Astrocyte of the spinal cord (primary cell): ENCODE measurements at places on chromosomes 1 and 21.

DNA sequence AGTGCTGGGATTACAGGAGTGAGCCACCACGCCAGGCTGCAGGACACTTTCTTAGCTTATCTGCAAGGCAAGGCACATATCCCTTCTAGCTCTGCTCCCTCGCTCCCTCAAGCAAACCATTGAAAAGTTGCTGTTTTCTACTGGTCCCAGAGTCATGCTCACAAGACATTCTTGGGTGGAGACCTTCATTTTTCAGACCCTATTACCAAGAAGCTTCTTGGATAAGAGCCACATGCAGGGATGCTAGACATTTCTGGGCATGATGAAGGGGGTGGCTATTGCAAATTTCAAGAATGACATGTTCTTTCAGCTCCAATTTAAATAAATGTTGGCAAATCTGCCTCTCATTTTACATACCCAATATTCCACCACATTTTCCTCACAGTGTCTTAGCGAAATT lies 33.9 kb downstream of the CAPN9 start:
- no peak for DNase-seq

GRCh38 chr1:78088015-78088414 lies 42.2 kb downstream of the GIPC2 start:
- no peak for DNase-seq

GRCh38 chr1:9324246-9325096 lies 31.8 kb downstream of the SPSB1 start:
- DNase-seq = no peak

GRCh38 chr1:235327559-235328270 lies at the start of gene ARID4B:
TSS of gene ARID4B (minus strand) at chr1:235328179. CDS start at chr1:235326919, 1,260 bp downstream.
- no peak for DNase-seq

- DNase-seq = no peak
These were observed 14.6 kb upstream of the PAPPA2 start for GRCh38 chr1:176448340-176448739.

- DNase-seq = no peak
These were observed 28.2 kb upstream of the TEKT2 start for GRCh38 chr1:36055706-36056105.

GRCh38 chr1:16241221-16241708 lies 4.3 kb upstream of the CPLANE2 start:
- DNase-seq = no peak

- no peak for DNase-seq
These were observed 174.3 kb upstream of the LMO4 start for GRCh38 chr1:87154384-87154783.

- DNase-seq = no peak
These were observed 56.1 kb downstream of the SCCPDH start for GRCh38 chr1:246780264-246780663.

DNA sequence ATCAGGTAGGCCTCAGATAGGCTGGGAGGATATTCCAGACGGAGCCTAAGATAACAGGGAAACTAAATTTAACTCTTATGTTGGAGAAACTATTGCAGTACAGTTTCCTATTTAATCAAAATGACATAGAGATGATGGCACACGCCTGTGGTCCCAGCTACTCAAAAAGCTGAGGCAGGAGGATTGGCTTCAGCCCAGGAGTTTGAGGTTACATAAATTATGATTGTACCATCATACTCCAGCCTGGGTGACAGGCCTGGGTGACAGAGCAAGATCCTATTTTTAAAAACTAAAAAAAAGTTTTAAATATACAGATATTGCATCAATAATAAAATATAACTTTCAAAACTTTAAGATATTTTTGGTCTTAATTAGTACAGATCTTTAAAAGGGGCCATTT lies 25.2 kb upstream of the TAL1 start:
- no peak for DNase-seq

GRCh38 chr1:29235955-29236711 lies at the start of gene PTPRU:
TSS of gene PTPRU (plus strand) at chr1:29236522. CDS start at chr1:29236645, 123 bp downstream.
- peak; percentile 42 for DNase-seq

GRCh38 chr1:9728451-9729295 lies 77.1 kb downstream of the PIK3CD start:
- DNase-seq = no peak

DNA sequence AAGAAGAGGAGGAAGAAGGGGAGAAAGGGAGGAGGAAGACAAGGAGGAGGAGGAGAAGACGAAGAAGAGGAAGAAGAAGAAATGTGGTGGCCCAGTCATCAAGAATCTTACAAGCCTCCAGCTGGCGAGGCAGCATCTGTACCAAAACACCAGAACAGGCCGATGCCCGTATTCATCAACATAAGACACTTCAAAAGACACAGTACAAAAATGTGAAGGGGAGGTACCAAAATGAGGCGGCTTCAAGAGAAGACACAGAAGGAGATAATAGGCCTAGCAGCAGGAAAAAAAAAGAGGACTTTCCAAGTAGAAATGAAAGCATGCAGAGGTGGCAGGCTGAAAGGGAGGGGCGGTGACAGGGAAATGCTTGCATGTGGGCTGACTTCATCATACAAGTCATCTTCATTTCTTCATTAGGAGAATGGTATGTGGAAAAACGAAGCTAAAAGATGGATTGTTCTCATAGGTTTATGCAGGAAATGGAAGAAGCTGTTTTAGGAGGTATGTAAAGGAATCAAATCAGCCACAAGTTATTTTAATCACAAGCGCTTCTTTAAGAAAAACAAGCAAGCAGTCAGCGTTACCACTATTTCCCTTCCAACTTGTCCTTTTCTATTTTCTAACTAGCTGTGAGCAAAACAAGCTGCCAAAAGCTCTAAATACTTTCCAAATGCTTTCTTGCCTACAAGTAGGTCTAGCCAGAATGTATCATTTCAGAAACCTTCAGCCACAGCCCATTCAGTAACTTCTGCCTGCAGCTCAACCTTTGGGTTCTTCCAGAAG lies 192.3 kb downstream of the SLC45A1 start:
- DNase-seq = peak; percentile 86

DNA sequence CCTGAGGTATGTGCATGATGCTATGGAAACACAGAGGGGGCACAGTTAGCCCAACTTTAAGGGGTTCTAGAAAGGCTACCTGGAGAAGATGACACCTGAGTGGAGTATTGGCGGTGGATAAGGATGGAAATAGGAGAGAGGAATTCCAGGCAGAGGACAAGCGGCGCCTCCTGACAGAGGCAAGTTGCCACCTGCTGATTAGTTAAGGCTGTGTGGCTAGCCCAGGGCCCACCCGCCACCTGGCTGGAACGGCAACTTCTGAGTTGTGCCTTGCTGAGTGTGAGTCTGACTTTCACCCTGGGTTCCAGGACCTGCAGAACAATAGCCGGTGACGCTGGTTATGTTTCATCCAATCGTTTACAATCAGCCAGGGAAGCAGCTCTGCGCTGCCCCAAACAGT lies 126.9 kb upstream of the LMO4 start:
- DNase-seq = no peak

- DNase-seq = no peak
These were observed 103.0 kb upstream of the BACE2 start for GRCh38 chr21:41064951-41065350.

DNA sequence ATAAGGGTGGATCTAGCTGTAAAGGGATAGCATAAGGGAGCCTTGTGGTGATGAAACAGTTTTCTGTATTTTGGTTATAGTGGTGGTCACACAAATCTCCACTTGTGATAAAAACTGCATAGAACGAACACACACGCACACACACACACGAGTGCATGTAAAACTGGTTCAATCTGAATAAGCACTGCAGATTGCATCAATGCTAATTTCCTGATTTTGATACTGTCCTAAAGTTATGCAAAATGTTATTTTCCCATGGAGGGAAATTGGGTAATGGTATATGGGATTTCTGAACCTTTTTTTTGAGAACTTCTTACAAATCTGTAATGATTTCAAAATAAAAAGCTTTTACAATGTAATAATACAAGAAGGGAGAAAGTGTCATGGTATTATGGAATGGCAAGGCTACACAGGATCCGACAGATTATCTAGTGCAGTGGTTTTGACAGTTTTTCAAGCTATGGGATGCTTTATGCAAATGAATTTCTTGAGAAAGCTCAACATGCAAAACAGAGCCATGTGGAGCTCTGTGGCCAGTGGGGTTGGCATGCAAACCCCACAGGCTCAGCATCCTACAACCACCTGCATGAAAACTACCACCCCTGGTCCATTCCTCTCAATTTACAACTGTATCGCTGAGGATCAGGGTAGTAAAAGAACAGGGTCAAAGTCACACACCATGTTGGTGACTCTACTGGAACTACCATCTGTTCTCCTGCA lies 18.8 kb downstream of the SLC41A1 start:
- no peak for DNase-seq

DNA sequence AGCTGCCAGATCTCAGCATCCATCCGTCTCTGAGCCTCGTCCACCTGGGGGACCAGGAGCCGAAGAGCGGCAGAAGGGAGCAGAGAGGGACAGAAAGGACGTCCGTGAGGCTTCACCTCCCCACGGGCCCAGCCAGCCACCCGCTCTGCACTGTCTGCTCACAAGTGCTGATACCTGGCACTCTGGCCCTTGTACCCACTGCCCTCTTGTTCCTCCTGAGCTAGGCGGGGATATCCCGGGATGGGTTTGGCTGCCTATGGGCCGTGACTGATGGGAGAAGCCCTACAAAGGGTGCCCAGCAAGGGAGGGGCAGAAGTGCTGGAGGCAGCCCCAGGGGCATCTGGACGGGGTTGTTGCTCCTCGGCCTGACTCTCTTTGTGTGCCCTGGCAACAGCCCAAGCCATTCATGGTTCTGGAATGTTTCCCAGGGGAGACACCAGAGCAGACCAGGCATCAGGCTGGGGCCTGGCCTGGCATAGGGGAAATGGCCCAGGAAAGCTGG lies 57.6 kb downstream of the LDLRAD2 start:
- DNase-seq = peak; percentile 78

- no peak for DNase-seq
These were observed 1.0 kb upstream of the CD84 start for GRCh38 chr1:160580221-160580812.

DNA sequence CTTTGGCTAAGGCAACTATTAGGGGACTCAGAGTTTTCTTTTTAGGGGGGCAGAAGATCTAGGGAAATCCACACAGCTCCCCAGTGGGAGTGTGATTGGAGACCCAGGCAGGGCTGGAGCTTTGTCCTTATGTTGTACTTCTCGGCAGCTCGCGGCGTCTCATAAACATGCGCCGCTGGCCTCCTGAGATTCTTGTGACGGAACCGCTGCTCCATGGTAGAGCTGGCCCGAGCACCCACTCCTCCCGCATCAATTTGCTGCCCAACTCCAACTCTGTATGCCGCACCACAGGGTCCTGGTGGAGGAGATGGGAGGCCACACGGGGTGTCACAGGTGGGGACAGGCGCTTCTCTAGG lies 143.9 kb downstream of the GALNT2 start:
- no peak for DNase-seq

DNA sequence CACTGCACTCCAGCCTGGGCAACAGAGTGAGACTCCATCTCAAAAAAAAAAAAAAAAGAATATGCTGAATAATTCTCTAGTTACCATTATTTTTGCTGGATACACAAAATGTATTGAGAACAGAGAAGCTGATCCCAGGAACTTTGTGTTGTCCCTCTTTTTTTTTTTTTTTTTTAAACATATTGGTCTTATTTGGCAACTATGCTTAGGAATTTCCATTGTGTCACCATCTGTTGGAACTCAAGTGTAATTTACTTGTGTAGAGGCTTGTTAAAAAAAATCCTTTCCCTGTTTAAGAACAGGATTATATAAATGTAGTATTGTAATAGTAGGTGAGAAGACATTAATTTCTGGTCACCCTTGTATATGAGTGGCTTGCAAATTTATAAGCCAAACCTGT lies 28.6 kb downstream of the CAMSAP2 start:
- DNase-seq = no peak

- DNase-seq = no peak
These were observed 41.4 kb downstream of the ZMYM1 start for GRCh38 chr1:35120458-35121133.

GRCh38 chr1:151346082-151346768 lies 827 bp downstream of the RFX5 start:
- no peak for DNase-seq

DNA sequence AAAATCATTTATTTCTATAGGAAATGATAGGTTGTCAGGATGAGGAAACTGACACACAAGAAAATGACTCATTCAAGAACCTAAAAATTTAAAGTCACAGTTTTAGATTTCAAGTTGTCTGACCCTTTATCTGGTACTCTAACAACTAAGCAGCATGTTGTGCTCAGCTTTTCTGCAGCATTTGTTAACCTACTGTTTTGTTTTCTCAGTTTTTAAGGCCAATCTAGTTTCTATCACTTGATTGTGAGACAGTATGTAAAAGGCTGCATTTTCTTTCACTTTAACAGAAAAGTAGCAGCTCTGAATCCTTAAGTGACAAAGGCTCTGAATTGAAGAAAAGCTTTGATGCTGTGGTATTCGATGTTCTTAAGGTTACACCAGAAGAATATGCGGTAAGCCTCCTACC lies 59.1 kb downstream of the RALGPS2 start:
- peak; percentile 12 for DNase-seq

- DNase-seq = peak; percentile 97
These were observed 2.0 kb downstream of the ADAMTS1 start for GRCh38 chr21:26842974-26843932.

GRCh38 chr1:233614173-233614742 lies 352 bp downstream of the KCNK1 start:
- DNase-seq = peak; percentile 50

DNA sequence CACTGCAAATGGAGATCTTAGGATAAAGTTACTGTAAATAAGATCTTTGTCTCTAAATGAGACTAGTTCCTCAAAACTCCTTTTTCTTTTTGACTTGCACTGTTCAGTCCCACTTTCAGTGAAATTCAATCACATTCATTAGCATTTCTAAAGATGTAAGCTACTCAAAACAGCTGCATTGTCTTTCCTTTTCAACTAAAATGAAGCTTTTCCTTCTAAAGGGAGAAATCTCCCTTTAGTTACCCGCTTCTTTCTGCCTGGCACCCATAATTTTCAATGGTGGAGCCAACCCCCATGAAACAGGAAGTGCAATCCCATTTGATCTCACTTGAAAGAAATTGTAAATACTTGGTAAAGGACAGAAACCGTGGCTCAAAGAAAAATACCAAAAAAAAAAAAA lies 387.4 kb upstream of the PKN2 start:
- DNase-seq = no peak

DNA sequence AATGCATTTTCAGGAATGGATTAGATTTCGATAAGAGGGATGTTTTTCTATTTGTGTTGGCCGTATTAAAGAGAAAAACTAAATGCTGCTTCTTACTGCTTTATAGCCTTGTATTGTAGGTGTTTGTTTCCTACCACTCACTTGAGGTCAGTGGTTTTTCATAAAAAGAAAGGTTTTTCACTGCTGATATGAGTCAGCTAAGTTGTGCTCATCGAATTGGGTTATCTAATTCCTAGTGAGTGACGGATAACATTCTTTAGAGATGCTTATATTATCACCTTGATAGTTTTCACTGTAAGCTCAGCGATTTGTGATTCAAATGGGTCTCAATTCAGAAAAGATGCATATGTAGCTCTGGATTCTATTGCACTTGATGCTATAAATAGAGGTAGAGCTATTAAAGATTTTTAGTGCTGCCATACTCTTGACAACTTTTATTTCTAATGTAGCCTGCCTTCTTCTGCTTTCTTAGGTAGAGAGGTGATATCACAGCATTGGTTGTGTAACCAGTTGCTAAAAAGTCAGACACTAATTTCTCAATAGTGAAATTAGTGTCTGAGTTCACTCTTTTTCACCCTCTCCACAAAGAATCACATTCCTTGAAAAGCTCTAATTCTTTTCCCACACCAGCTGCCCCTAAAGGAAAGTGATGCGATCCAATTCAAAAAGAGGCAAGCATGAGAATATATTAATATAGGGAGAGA lies 180.0 kb downstream of the RASAL2 start:
- peak; percentile 53 for DNase-seq

GRCh38 chr1:36136535-36136934 lies 11.5 kb upstream of the COL8A2 start:
- peak; percentile 86 for DNase-seq

- no peak for DNase-seq
These were observed 26.2 kb downstream of the NAV1 start for GRCh38 chr1:201565024-201565730.

GRCh38 chr1:194014014-194014413 lies 827.6 kb upstream of the B3GALT2 start:
- DNase-seq = no peak
